RPMI7951 (cell line): ENCODE measurements at places on chromosomes 7 and 10. TPM values are rescaled to one million over a fixed set of nuclear protein-coding genes. Genes with fewer than 3 reads are reported as not detected.

The FFAR4 gene
- not detected in 2 replicates for total RNA-seq

The ELOVL3 gene
- 0.36 and 0.49 TPM in 2 replicates for total RNA-seq

The AKR1B15 gene
- 1.4 and 2.6 TPM in 2 replicates for total RNA-seq

GRCh38 chr7:117251687-117252086 is 71.2 kb downstream of the WNT2 start:
- peak; percentile 66 for DNase-seq

DNA sequence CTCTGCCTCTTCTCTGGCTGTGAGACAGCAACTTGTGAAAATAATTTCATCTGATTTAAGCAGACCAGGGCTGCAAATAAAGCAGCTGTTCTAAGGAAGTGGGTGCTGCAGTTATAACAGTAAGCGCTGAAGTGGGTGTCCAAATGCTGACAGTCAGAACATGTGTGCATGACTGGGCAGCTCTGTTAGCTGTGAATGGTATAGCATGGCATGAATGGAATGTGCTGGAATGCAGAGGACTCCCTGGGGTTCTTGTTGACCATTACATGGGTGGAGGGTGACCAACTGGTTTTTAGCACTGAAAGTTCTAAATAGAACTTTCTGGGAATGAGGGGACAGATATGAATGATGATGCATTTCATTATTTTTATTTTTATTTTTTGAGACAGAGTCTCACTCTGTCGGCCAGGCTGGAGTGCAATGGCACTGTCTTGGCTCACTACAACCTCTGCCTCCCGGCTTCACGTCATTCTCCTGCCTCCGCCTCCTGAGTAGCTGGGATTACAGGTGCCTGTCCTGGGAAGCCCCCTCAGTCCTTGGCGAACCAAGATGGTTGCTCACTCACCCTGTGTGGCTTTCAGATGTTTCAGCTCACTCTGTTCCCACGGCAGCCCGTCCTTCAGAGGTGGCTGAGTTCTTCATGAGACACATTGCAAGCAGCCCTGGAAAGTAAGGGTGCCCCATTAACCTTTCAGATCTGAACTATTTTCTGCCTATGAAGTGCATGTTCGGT is 319.8 kb upstream of the PHYHIPL start:
- peak; percentile 93 for DNase-seq
